ENCODE measurements at places on chromosomes 16 and 17. TPM values are rescaled to one million over a fixed set of nuclear protein-coding genes. Genes with fewer than 3 reads are reported as not detected.

- DNase-seq: peak; percentile 67
Measured at GRCh38 chr17:77846531-77847085, 111.9 kb upstream of the TNRC6C start.

- peak; percentile 46 for DNase-seq
Measured at GRCh38 chr16:27326738-27327585, 13.2 kb downstream of the IL4R start.

GRCh38 chr16:4247460-4247784 lies 5.5 kb upstream of the SRL start:
- DNase-seq: no peak

GRCh38 chr17:45302649-45303173 lies 14.1 kb downstream of the MAP3K14 start:
- no peak for DNase-seq

The NPW gene
- total RNA-seq: 0.66 TPM

The ACSM2A gene
- total RNA-seq: 0.05 TPM

Measured in thymus (tissue), 14 donors.